Suppressor macrophage treated with lipopolysaccharide for 1 hour (primary cell): ENCODE measurements at places on chromosomes 12 and 14.

- DNase-seq, result no peak
Observed at GRCh38 chr12:42810006-42810405, 220.5 kb upstream of the PRICKLE1 start.

GRCh38 chr12:23376238-23376637 is 573.2 kb downstream of the SOX5 start:
- DNase-seq, result no peak

DNA sequence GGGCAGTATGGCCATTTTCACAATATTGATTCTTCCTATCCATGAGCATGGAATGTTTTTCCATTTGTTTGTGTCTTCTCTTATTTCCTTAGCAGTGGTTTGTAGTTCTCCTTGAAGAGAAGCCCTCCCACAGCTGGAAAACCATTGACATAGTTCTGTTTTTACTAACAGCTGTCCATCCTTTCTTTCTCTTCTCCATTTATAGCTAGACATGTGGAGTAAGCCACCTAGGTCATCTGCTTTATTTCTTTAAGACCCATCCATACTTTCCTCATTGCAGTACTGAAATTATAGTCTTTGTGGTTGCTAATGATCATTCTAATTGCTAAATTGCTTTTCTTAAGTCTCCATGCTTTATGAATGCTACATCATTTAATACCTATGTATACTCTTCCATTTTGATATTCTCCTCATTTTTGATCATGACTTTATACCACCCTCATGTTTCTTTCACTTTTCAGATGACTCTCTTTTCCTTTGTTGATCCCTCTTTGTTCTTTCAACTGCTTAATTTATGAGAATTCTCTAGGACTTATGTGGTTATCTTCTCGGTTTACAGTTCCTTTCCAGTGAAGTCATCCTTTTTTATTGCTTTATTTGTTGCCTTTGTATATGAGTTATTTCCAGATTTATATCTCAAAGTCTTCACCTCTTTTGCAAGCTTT is 114.2 kb downstream of the PCNX1 start:
- no peak for DNase-seq

DNA sequence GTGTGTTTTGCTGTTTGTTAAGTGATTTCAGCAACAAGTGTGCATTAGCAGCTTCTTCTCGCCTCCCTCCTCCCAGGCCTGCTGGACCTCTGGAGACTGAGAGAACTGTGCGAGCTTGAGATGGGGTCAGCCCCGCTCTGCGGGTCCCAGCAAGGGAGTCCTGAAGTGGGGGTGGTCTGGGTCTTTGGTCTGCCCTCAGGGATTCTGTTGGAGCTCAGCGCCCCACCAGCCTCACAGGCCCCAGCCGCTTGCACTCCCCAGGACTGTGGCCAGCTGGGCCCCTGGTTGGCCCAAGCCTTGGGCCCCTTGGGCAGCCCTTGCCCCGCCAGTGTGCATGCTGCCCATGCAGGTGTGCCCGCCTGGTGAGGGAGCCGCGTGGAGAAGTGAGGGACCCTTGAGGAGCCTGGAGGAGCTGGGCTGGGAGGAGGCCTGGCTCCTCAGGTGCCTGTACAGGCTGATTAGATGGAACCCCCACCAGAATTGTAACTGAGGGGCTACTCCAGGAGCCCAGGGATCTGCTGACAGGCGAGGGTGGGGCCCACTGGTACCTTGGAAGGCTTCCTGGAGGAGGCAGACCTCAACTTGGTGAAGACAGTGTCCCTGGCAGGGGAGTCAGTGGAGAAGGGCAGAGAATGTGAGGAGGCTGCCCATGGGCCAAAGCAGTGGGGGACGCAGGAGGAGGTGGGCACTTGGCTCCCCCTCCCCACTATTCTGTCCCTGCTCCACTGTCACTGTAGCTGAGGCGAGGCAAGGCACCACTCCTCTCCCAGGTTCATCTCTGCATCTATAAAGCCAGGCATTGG is 56.7 kb downstream of the BEGAIN start:
- no peak for DNase-seq

DNA sequence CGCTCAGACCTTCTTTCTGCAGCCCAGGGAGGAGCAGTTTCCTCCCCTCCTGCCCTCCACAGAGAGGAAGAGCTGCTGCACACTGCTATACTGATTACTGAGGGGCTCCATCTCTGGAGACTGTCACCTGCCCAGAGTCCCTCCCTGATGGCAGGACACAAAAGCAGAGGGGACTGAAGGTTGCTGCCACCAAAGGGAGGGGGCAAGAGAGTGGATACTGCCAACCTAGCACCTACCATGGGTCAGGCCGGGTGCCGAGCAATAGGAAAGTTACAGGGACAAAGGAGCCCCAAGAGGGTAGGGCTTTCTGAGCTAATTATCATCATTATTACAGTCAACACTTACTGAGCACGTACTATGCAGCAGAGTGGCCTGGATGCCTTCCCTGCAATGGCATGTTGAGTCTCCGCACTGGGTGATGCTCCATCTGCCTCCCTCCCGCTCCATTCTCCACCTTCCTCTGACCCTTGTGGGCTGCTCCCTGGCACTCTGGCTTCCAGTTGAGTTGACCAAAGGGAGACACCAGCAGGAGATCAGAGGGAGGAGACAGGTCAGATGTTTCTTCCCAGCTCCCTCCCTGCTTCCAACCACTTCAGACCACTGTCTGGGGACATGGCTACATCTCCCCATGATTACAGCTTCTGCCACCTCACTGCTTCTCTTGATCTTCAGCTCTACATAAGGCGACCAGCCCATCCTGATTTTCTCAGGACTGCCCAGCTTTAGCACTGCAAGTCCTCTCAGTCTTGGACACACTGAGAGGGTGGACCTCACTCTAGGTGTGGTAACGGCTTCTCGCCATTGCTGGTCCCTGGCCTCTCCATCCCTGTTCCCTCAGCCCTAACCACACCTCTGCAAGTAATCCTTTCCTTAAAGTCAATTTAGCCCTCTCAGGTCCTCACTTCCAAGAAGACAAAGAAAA is 2.6 kb upstream of the KRT79 start:
- no peak for DNase-seq

DNA sequence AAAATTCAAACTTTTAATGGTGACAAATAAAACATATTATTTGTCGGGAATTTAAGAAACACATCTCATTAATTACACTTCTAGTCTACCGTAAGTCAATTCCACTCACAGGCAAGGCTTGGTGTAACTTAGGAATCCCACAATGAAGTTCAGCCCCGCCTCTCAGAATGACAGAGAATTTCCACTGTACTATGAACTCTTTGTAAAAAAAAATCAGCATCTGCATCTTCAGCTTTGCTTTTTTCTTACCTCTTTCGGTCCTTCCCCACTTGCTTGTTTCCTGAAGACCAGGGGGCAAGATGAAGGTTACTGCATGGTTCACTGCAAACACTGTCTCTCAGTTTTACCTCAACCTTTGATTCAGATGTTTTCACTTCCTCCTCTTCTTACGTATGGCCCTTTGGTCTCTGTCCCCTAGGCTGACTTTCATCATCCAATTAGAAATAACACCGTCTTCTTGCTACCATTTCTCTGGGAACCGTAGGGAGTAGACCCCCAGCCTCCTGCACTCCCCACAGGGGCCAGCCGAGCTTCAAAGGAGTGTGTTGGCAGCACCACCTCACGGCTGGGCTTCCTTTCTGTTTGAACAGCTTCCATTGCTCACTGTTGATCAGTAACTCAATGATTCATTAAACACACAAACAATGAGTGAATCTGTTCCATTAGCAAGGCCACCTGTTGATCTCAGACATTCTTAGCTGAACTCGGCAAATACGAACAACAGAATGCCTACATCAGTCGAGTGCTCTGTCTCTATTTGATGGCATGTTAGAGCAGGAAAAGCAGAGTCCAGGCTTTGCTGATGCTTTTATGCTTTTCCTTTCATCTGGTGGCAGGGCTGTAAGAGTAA is 343.0 kb downstream of the BMP4 start:
- DNase-seq, result no peak

- no peak for DNase-seq
Observed at GRCh38 chr12:126551869-126552268, 1486.6 kb downstream of the AACS start.

- peak; percentile 17 for DNase-seq
Observed at GRCh38 chr14:53954551-53955228, 1.9 kb downstream of the BMP4 start.

DNA sequence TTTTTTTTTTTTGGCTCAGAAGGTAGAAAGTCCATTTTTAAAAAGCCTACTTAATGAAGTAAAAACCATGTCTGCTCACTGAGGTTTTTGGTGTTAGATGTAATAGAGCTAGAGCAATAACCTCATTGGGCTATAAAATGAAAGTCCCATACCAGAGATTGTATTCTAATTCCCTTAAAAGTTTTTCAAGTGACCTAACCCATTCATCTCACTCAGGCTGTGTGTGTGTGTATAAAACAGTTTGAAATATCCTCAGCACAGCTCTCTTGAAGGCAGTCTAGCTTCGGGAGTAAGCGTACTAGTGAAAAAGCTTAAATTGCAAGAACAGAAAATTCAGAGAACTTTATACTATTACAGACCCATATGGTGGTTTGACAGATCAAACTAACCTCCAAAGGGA is 313.8 kb downstream of the CEP128 start:
- no peak for DNase-seq

GRCh38 chr14:103867523-103867953 is 20.2 kb upstream of the PPP1R13B start:
- DNase-seq, result no peak

- DNase-seq, result no peak
Observed at GRCh38 chr12:86249851-86250250, 6.3 kb downstream of the MGAT4C start.

- DNase-seq, result no peak
Observed at GRCh38 chr14:60317609-60318008, 68.6 kb downstream of the PPM1A start.

GRCh38 chr14:101833045-101833444 is 71.5 kb downstream of the PPP2R5C start:
- DNase-seq, result no peak

DNA sequence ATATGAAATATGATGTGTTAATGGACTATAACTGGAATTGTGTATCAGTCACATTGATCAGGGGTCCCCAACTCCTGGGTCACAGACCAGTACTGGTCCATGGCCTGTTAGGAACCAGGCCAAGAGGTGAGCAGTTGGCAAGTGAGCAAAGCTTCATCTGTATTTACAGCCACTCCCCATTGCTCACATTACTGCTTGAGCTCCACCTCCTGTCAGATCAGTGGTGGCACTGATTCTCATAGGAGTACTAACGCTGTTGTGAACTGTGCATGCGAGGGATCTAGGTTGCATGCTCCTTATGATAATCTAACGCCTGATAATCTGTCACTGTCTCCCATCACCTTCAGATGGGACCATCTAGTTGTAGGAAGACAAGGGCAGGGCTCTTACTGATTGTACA is 72.3 kb downstream of the CDK17 start:
- no peak for DNase-seq

DNA sequence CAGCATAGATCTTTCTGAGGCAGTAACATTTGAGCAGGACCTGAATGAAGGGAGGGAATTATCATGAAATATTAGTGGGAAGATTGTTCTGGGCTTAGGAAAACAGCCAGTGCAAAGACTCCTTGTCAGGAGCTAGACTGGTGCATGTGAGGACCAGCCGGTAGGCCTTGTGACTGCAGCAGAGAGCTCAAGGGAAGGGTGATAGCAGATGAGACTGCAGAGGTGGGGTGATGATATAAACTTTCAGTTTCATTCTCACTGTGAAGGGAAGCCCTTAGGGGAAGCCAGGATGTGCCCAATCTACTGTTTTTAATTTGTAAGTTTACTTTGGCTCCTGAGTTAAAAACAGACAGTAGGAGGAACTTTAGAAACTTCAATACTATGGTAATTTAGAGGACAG is 12.4 kb downstream of the IL22 start:
- peak; percentile 72 for DNase-seq

DNA sequence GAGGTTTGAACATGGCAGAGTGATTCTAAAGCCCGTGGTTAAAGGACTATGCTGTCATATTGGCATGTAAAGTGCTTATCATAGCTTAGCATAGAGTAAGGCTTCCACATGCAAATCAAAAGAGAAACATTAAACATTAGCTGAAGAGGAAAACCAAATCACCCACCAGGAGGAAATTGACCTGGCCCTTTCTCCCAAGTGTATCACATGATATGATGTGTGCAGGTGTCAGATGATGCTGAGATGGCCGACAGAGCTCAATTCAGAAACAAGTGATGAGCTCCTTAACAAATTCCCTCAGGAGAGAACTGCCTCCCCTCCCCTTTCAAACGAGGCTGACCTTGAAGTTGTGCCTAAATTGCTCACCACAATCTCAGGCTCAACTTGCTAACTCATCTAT is 217.1 kb upstream of the BTG1 start:
- DNase-seq, result no peak

GRCh38 chr14:75310295-75311111 is 31.9 kb downstream of the FOS start:
- no peak for DNase-seq

DNA sequence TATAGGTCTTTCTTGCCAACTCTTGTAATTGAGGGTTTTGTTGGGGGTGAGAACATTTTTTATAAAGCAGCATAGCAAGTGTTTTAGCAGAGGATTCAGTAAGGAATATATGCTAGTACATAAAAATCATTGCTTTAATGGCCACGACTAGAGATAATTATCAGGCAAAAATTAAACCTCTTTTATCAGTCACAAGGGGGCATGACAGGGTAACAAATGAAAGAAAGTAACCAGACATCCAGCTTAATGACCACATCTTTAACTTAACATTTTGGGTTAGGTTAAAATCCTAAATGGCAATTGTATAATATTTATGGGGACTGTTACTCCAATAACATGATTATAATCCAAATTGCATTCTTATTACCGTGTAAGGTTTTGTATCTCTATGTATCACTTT is 119.6 kb downstream of the LRRIQ1 start:
- DNase-seq, result no peak

GRCh38 chr14:70180718-70181117 is 8.0 kb downstream of the SLC8A3 start:
- DNase-seq, result no peak

DNA sequence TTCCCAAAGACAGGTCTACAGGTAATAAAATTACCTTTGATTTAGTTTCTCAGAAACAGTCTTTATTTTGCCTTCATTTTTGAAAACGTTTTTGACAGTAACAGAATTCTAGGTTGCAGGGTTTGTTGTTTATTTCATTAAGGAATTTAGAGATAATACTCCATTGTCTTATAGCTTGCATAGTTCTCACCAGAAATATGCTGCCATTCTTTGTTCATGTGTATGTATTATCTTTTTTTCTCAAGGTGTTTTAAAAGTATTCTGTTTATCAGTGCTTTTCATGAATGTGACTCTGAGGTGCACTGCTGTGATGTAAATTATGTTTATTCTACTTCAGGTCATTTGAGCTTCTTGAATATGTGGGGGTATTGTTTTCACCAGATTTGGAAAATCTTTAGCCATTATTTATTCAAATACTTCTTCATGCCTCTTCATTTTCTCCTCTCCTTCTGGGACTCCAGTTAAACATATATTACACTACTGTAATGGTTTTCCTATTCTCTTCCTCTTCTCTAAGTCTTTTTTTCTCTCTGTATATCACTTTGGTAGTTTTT is 32.7 kb downstream of the ZNF605 start:
- no peak for DNase-seq

- DNase-seq, result peak; percentile 40
Observed at GRCh38 chr14:81113176-81113575, 107.6 kb downstream of the GTF2A1 start.

GRCh38 chr12:64004641-64005040 is 160.1 kb downstream of the SRGAP1 start:
- no peak for DNase-seq
